ENCODE measurements at places on chromosomes 6 and 20.

DNA sequence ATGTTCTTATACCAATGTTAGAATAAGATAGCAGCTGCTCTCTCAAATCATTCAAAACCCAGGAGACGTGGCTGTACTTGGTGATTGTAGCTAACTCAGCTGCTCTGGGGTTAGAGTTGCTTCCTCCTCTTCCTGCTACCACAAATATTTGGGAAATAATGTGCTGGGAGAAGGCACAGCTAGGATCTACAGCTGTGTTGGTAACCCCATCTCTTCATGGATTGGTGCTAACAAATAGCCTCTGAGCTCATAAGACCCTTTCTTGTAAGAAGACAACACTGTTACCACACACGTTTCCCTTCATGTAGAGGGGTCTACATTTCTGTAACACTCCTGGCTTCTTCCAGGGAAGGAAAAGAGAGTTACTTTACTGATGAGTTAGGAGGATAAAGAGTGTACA is 911.0 kb upstream of the CITED2 start:
- no peak for DNase-seq

GRCh38 chr6:17165383-17165782 is 63.5 kb downstream of the STMND1 start:
- DNase-seq = no peak

DNA sequence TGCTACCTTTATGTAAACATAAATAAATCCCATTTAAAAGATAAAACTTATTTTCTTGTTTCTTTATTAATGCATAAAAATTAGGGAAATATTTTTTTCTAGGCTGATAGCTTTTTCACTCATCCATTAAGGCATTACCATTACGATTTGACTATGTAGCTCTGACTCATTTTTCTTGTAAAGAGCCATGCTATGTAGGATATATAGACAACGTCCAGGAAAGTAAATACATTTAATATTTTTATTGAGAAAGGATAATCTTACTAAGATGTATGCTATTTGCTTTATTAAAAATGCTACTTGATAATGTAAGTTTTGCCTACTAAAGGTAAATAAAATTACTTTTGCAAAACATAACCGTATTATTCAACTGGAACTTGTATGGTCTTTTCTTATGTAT is 19.2 kb upstream of the KIAA1586 start:
- DNase-seq = no peak

- DNase-seq = no peak
These were observed 37.9 kb upstream of the BEND6 start for GRCh38 chr6:56916849-56917551.

DNA sequence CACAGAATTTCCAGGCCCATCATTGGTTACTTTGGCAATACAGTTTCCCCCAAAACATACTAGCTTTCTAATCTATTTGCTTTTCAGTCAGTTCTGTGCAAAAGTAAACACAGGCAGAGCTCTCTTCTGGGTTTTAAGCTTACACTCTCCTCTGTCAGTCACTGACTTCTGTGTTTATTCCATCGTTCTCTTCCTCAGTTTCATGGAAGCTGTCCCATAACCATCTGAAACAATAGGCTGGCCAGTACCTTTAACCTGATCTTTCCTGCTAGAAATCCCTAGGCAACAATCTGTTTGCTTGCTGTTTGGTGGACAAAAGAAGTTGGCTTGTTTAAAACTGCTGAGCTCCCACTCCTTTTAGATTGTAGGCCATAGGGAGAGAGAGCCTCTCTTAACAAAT is 431.5 kb downstream of the HACE1 start:
- no peak for DNase-seq

GRCh38 chr6:12060780-12061609 is 48.9 kb downstream of the HIVEP1 start:
- peak; percentile 87 for DNase-seq

DNA sequence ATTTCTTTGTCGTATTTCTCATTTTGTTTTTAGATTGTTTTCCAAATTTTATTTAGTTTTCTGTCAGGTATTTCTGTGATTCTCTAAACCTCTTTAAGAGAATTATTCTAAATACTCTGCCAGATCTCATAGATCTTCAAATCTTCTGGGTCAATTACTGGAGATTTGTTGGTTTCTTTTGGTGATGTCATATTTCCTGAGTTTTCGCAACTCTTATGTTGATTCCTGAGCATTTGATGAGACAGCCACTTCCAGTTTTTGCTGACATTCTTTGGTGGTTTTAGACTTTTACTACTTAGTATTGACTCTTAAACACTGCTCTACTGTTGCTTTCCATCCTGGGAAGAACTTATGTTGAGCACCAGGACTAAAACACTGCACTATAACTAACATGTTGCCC is 21.9 kb downstream of the ADGB start:
- DNase-seq = no peak

DNA sequence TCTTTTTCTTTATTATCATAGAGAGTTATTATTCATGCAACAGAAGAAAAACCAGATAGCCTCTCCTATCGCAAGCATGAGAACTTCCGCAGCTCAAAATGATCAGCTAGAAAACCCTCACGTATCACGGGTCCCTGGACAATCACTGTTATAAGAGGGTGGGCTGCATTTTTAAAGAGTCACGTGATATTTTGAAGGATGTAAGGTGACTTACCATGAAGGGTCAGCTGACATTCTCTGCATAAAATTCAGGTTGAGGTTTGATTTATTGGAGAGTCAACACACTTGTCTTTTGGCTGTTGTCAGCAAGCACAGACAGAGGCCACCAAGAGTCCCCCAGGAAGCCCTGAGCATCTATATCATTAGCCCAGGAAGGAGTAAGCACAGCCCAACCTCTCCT is 39.5 kb downstream of the ID4 start:
- no peak for DNase-seq

DNA sequence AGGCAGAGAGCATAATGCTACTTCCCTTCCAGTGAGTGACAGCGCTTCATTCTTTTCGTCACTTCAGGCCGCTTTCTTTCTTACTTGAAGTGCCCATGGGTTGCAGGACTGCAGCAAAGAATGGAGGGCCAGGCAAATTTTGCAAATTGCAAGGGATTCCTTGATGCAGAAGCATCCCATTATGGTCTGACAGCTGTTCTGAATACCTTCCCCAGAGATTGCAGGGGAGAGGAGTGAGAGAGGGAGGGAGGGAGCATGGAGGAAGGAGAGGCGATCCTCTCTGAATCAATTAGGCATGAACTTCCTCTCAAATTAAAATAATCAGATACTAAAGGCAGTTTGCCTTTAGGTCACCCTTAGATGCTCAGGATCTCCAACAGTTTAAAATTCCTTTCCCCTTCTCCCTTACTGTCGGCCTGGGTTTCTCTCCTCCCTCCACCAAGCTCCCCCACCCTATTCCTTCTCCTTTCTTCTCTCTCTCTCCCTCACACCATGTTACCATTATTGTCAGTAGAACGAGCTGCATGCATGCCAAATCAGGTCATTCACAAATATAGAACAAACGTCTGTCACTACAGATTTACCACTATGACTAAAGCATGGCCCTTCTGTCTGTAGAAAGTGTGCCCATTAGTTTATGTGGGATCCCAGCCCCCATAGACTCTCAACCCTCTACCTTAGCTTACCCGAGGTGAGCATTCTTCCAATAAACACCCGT is 289.2 kb downstream of the CD83 start:
- no peak for DNase-seq

DNA sequence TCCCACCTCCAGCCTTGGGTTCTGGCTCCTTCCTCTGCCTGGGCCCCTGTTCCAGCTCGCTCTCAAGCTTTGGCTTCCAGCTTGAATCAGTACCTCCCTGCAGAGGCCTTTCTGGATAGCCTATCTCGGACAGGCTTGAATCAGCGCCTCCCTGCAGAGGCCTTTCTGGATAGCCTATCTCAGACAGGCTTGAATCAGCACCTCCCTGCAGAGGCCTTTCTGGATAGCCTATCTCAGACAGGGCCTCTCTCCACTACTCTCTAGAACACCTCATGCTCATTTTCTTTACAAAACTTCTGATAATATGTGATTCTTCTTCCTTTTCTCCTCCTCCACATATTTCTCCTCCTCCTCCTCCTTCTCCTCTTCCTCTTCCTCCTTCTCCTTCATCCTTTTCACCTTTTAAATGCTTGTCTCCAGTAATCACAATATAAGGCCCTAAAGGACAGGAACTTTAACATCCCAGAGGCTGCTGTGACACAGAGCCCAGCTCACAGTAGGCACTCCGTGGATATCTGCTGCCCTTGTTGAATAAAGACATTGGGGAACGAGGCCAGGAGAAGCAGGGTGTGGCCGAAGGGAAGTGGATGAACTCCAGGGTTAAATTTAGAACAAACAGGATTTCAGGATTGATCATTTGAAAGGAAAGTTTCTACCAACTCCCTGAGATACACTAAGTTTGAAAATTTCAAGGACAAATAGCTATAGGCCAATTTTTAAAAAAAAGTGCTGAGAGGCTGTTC is 9.3 kb upstream of the RPS6KA2 start:
- peak; percentile 23 for DNase-seq

GRCh38 chr20:54156522-54156921 is 17.3 kb downstream of the CYP24A1 start:
- no peak for DNase-seq

- no peak for DNase-seq
These were observed 260.9 kb upstream of the CHD6 start for GRCh38 chr20:41879123-41879522.

DNA sequence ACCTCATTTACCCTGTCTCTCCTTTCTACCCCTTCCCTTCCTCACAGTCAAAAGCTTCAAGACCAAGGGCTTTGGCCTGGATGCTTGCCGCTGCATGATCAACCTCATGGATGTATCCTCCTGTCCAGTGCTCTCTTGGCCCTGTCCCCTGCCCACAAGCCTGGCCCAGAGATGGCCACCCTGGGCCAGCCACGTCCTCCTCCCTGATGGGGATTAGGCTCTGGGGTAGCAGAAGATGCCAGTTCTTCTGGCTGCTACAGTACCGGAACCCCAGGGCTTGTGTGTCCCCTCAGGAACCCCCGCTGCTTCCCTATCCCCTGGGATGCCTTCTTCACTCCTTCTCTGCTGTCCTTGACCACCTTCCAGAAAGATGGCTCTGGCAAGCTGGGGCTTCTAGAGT is 22.3 kb downstream of the CAPN11 start:
- DNase-seq = peak; percentile 51

DNA sequence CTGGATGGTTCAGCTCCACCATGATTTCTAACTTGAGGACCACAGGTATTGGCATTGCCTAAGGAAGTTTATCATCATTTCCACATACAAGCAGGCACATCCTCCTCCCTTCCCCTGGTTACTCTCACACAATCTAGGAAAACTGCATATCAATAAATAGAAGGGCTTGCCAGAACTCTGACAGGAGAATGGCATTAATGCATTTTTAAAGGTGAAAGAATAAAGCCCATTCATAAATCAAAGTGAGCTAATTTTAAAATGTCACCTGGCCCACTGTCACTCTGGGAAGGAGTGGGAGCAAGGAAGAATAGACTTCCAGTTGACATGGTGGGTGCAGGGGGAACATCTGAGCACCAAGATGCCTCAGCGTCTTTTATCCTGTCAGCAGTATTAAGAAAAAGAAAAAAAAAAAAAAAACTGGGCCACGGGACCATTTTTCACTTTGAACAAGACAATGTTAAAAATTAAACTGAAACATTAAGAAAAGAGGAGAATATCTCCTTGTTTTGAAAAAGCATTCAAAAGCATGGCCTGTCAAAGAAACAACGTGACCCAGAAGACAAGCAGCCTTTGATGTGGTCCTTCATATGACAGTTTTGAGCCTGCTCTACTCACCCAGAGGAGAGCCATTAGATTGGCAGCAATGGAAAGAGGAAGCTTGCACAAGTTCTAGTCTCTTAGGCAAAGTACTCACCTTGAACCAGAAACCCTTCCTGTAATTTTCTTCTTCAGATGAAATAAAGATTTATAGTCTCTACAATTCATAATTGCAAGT is 39.3 kb upstream of the SMLR1 start:
- DNase-seq = no peak

GRCh38 chr6:34112126-34112525 is 33.8 kb downstream of the GRM4 start:
- no peak for DNase-seq

- DNase-seq = no peak
These were observed 381.8 kb downstream of the CENPW start for GRCh38 chr6:126721581-126722160.

DNA sequence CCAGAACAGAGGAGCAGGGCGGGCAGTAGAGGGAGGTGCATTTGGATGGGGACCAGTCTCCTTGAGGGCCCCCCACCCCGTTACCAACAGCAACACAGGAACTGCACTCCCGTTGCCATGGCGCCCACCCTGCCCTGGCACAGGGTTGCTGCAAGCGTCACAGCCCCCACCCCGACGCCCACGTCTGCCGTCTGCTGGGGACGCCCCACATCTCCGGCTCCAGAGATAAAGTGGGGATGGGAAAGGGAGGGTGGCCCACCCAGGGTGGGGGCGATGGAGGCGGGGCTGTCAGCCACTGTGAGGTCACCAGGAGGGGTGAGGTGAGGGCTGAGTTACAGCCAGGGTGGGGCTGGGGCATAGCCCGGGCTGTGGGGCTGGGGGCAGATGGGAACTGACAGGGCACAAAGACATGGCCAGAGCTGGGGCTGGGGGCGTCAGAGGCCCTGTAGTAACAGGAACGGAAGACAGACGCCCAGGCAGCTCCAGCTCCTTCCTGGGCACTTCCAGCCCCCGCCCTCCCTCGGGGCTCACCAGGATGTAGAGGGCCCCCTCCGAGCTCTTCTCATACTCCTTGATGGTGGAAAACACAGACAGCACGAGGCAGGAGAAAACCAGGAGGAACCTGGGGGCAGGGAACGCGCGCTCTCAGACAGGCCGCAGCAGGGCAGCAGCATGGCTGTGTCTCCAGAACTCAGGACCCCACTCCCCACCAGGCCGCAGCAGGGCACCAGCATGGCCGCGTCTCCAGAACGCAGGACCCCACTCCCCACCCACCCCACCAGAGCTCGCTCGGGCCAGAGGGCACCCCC is 26.0 kb downstream of the KCNQ2 start:
- no peak for DNase-seq
